ENCODE measurements at places on chromosomes 4 and X.

- no peak for DNase-seq
Measured at GRCh38 chr4:37884855-37885487, 5.9 kb upstream of the TBC1D1 start.

DNA sequence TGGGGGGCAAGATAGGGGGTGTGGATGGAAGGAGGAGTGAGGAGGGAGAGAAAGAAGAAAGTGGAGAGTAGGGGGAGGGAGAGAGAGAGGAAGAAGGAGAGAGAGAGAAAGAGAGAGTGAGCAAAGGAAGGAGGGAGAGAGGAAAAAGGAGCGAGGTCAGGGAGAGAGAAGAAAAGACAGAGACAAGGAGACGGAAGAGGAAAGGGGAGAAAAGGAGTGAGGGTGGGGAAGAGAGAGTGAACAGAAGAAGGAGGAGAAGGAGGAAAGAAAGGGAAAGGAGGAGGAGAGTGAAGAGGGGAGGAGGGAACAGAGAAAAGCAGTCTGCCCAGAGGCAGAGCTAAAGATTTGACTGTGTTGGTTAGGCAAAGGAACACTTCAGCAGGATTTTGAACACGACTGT, 181.6 kb downstream of the MID1IP1 start:
- no peak for DNase-seq

DNA sequence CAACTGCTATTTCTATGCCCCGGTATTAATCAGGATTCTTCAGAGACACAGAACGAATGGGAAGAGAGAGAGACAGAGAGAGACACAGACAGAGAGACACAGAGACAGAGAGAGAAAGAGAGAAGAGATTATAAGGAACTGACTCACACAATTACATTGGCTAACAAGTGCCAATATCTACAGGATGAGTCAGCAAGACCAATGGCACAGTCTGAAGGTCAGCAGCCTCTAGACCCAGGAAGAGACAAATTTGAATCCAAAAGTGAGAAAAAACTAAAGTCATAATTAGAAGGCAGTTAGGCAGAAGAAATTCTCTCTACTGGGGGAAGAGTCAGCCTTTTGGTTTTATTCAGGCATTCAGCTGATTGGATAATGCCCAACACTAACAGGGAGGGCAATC, 187.3 kb downstream of the MAB21L2 start:
- DNase-seq, result no peak

GRCh38 chrX:66632473-66632872, 6.4 kb downstream of the EDA2R start:
- DNase-seq, result no peak

DNA sequence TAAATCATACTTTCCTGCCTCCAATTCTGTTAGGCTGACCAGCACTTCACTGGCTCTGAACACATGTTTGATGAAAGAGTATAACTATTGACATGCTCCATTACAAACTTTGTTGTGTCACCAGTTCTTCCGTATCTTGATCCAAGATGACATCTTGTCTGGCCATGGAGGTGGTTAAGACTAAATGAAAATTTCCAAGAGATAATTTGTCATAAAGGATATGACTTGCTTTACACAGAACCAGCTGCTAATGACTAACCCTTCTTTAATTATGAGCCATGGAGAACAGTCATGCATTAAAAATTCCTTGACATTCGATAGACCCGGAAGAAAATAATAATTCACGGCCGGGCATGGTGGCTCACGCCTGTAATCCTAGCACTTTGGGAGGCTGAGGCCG, 17.7 kb upstream of the N4BP2 start:
- no peak for DNase-seq

DNA sequence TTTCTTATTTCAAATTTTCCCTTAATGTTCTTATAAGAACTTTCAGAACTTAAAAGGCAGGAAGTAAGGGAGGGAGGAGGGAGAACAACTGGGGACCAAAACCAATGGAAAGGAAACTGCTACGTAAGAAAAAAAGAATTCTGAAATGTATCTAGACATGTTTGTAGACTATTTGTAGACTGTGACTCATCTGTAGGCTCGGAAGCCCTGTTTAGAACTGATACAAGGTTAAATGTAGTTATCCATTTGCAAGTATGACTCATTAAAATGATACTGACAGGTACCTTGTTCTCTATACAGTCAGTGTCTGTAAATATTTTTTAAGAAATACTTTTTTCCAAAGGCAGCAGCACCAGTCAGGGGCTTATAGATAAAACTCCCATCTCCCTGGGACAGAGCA, 202.0 kb downstream of the DHX15 start:
- DNase-seq, result no peak

GRCh38 chr4:185101354-185101890, 41.6 kb upstream of the SLC25A4 start:
- no peak for DNase-seq

- no peak for DNase-seq
Measured at GRCh38 chr4:134216411-134216810, 14.8 kb upstream of the PABPC4L start.

GRCh38 chr4:71322425-71322824, 16.4 kb upstream of the SLC4A4 start:
- no peak for DNase-seq

DNA sequence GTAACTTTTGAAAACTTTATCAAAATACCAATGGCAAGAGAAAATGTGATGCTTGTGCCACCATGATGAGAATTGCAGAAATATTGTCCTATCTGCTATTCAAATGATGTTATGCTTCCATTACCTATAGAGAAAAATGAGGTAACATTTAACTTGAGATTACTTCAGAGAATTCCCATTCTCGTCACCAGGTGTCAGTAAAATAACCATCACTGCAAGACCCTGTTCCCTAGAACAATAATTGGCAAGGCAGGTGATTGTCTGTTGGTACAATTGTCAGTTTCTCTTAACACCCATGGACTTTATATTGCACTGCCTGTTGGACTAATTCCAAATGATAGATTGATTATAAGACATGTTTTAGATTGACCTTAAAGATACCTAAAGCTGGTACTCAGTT, 179.9 kb downstream of the GABRG1 start:
- DNase-seq, result no peak

GRCh38 chrX:107485013-107485412, 35.6 kb downstream of the FRMPD3 start:
- peak; percentile 23 for DNase-seq

DNA sequence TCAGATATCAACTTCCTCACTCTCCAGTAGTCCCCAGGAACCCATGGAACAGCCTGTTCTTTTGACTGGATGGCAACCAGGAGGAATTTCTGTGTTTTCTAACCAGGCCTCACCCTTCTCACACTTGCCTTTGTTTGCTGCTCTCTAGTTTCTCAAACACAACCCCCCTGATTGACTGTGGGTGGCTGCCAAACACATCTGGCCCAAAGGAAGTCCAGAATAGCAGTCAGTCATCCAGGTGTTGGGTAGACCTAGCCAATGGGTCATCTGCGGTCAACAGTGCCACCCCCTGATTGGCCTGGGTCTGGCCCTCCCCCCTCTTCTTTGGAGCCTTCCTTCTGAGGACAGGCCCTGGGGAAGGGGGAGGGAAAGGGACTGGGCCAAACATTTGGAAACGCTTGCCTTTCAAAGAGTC, 53.7 kb downstream of the MSX1 start:
- DNase-seq, result peak; percentile 75

GRCh38 chr4:99724067-99724466, 66.4 kb upstream of the C4orf54 start:
- DNase-seq, result no peak

- DNase-seq, result peak; percentile 32
Measured at GRCh38 chr4:107896158-107896645, 35.1 kb upstream of the CYP2U1 start.

DNA sequence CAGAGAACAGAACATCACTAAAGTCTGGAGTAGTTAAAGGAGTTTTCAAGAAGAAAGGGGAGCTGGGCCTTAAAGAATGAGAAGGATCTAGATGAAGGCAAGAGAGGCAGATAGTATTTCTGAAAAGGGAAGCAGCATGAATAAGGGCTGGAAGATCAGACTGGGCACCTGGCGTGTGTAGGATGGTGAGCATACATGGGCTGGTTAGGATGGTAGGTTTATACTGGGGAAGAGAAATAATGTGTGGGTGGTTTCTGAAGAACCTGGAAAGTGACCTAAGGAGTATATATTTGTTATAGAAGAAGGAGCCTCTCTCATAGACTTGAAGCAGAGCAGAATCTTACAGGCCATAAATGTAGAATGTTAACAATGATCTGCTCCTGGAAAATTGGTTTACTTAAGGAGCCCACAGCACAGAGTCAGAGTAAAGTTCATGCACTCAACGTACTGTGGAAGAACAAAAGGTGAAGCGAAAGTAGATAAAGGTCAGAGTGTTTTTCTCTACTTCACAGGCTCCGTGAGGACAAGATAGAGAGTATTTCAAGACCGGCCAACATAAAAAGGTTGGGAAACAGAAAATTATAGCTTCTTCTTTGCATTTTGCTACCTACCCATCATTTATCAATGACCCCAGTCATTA, 35.8 kb downstream of the MBNL3 start:
- DNase-seq, result no peak
